ENCODE measurements at places on chromosomes 5 and 9.

- no peak for DNase-seq
Observed at GRCh38 chr9:35774907-35775635, 16.3 kb upstream of the NPR2 start.

GRCh38 chr5:110371011-110371724 is 355.3 kb downstream of the TMEM232 start:
- no peak for DNase-seq

DNA sequence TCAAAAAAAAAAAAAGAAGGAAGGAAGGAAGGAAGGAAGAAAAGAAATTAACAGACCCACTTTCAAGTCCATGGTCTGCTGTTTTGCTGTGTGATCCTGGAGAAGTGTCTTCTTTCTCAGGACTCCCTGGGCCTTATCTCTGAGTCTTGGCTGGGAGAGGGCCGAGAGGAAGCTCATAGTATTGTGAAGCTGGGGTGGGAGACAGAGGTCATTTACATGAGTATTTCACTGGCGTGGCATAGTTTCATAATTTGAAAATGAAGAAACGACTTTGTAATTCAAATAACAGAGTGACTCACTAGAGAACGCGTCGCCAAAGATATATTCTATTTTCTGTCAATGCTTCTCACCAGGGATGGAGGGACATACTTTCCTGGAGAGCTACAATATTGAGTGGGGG is 2.4 kb upstream of the C9orf50 start:
- no peak for DNase-seq

- DNase-seq: no peak
Observed at GRCh38 chr9:127099664-127100063, 22.8 kb downstream of the ANGPTL2 start.

GRCh38 chr9:13568841-13569601 is 289.5 kb upstream of the MPDZ start:
- no peak for DNase-seq

- no peak for DNase-seq
Observed at GRCh38 chr5:179118756-179119414, 58.7 kb downstream of the ZNF354C start.
